EL (cell line): ENCODE measurements at places on chromosomes 6 and 20.

GRCh38 chr6:78810146-78810545, 57.2 kb upstream of the IRAK1BP1 start:
- peak; percentile 49 for DNase-seq

DNA sequence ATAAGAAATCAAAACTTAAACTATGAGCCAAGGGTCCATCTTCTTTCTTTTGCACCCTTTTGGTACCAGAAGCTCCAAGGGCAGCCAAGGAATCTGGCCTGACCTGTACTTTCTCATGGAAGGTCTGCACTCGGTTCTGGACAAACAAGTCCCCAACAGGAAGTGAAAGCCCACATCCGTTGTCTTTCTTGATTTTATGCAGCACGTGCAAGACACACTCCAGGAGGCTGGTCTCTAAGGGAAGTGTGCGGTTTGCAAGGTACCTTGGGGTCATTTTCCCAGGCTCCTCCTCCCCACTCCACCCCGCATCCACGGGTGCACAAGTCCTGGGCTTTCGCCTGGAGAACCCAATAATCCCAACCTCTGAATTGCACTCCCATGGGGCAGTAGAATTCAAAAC, 101.9 kb downstream of the NFATC2 start:
- no peak for DNase-seq

GRCh38 chr20:1587781-1588532, 30.5 kb upstream of the SIRPD start:
- DNase-seq: no peak

GRCh38 chr6:118283766-118284165, 264.3 kb upstream of the PLN start:
- peak; percentile 69 for DNase-seq

- DNase-seq: no peak
Observed at GRCh38 chr6:144327081-144327480, 41.9 kb downstream of the UTRN start.

DNA sequence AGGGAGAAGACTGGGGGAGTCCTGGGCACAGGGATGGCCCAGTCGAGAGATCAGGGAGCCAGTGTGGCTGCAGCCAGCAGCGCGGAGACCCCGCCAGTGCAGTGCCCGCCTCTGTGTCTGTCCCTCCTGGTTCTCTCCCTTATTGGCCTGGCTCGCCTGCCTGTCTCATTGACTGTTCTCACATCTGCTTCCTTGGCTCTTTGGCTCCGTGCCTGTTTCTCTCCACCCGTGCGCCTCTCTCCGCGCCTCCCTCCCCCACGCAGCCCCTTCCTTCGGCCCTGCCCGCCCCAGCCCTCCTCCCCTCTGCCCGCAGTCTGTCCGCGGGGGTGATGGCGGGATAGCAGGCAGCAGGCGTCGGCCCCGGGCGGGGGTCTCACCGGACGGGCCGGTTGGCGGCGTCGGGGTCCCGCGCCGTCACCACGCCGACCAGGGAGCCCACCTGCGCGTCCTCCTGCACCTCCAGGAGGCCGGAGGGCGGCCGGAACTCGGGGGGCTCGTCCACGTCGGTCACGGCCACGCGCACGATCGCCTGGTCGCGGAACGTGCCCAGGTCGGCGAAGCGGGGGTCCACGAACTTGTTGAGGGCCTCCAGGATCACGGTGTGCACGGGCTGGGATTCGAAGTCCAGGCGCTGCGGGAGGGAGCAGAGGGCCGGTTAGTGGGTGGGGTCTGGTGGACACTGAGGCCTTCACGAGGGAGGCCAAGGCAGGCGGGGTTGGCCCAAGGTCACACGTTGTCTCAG, 92.0 kb downstream of the CD40 start:
- DNase-seq: no peak

GRCh38 chr6:17673543-17674254, 33.0 kb downstream of the NUP153 start:
- no peak for DNase-seq

DNA sequence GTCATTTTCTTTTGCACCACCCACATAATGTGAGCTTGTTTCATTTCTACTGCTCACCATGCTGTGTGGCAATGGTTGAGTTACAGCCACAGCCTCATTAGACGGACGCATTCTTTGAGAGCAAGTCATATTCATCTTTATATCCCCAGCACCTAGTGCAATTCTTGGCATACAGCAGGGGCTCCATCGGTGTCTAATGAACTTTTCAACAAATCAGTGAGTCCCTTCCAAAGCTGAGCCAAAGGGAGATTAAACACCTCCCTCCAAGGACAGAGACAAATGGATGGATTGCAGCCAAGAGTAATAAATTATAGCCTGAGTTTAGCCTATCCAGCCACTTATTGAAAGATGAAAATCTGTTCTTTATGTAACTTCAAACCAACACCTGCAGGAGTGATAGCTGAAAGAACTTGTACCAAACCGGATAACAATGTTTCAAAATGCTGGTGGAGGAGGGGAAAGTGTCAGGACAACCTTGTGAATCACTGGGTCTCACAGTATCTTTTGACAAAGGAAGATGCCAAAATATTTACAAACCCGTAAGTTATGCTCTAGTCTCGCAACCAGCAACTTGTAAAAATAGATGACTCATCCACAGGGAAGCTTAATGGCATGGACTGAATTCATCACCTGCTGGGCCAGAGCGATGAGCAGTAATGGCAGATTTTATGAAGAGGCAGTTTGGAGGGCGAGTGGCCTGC, 139.0 kb downstream of the PXDC1 start:
- DNase-seq: peak; percentile 95

GRCh38 chr20:4875578-4876067, 125.7 kb downstream of the SLC23A2 start:
- no peak for DNase-seq

DNA sequence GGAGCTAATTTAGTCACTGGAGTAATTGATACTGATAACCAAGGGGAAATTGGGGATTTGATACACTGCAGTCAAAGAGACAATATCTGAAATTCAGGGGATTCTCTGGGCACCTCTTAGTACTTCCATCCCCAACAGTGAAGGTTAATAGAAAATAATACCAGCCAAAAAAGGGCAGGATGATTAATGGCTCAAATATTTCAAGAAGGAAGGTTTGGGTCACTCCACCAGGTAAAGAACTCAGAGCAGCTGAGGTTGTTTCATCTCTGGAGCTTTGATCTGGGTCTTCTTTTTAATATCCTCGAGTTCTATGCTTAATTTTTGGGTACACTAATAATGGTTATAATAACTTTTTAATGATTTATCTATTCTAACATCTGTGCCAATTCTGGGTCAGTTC, 70.8 kb downstream of the CDKAL1 start:
- DNase-seq: no peak

- no peak for DNase-seq
Observed at GRCh38 chr6:24825130-24825630, 26.5 kb upstream of the ARMH2 start.

GRCh38 chr6:4817551-4817950, 41.3 kb downstream of the CDYL start:
- DNase-seq: peak; percentile 38

DNA sequence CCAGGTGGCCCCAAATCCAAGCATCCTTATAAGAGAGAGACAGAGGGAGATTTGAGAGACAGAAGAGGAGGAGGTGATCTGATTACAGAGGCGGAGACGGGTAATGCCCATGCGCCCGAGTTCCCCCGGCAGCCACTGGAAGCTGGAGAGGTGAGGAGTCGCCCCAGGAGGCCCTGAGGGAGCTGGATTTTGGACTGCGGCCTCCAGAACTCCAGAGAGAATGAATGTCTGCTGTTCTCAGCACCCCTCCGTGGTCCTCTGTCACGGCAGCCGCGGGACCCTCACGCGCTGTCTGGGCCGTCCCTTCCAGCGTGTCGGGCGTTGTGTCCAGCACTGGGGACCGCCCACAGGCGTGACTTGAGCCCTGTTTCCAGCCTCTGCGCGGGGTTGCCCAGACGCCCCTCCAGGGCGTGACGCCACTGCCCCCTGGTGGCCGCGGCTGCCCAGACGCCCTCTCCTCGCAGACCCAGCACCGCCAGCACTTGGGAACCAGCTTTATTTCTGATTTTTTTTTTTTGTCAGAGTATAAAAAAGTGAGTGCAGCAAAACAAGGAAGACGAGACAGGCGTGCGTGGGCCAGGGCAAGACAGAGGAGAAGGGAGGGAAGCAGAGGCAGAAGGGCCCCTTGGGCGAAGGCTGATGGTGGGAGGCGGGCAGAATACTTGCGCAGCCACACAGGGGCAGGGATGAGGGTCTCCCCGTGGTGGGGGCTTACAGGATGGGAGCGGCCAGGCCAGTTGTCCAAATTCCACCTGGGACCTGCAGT, 4.1 kb upstream of the ZNF512B start:
- peak; percentile 82 for DNase-seq

- DNase-seq: no peak
Observed at GRCh38 chr20:32960222-32960518, 44.1 kb downstream of the SUN5 start.

- DNase-seq: no peak
Observed at GRCh38 chr6:19382676-19383075, 454.5 kb upstream of the ID4 start.

- DNase-seq: peak; percentile 79
Observed at GRCh38 chr6:16331384-16332174, 93.2 kb downstream of the GMPR start.

DNA sequence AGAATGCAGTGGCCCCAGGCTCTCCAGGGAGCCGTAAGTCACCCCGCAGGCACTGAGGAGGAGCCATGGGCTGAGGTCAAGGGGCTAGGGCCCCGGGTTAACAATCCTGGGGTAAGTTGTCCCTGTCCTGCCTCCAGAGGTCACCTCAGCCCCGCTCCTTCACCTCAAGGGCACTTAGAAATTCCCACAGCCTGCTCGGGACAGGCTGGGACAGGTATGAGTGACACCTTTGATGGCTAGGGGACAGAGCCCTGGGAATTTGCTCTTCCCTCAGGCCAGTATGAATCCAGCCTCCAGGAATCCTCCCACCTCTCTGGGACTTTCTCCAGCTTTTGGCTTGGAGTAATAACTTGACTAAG, 3.5 kb upstream of the GRM4 start:
- no peak for DNase-seq

- DNase-seq: peak; percentile 41
Observed at GRCh38 chr6:41306187-41306854, 19.8 kb upstream of the TREM1 start.

DNA sequence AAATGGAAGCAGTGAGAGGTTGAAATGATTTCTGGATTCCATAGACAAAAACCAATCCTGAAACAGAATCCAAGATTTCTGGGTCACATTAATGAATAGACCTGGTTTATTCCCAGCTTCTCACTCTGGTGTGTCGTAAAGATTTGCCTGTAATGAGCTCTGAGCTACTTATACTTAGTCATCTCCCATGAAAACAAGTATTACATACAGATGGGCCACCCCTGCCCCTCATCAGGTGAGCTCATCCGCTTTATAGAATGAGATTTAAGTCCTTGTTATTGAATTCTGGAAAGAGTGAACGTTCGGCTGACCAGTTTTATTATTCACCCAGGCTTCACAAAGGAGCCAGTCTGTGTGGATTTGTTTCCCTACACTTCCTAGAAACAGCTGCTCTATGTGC, 47.1 kb upstream of the TMEM181 start:
- DNase-seq: no peak

DNA sequence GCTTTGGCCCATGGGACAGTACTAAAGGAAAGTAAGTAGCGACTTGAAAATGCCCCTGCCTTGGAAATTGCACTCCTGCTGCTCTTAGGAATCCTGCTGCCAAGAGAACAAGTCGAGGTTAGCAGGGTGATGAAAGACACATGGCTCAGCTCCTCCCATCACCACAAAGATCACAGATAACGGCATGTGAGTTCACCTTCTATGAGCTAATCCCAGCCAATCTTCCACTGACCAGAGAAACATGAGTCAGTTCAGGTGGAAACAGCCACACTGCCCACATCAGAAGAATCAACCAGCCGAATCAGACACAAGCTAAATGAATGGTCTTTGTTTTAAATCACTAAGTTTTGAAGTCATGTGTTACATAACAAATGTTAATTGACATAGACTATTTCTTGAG, 106.3 kb downstream of the PRKN start:
- DNase-seq: no peak

DNA sequence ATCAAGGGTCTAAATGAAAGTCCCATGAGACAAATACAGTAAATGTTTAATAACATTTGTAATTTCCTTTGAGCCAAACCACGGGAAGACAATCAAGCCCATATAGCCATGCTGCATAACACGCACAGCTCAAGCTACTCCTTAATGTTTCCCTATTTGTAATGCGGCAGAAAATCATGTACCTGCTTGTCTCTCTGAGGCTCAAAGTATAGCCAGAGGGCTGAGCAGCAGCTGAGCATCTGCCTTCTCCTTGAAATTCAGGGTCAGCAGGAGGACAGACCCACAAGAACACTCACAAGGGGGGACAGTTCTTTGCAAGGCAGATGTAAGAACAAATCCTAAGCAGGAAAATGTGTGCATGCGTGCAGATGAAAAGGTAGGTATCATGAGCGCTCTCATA, 45.8 kb upstream of the JARID2 start:
- no peak for DNase-seq

- no peak for DNase-seq
Observed at GRCh38 chr6:35900448-35900847, 20.4 kb downstream of the SRPK1 start.

DNA sequence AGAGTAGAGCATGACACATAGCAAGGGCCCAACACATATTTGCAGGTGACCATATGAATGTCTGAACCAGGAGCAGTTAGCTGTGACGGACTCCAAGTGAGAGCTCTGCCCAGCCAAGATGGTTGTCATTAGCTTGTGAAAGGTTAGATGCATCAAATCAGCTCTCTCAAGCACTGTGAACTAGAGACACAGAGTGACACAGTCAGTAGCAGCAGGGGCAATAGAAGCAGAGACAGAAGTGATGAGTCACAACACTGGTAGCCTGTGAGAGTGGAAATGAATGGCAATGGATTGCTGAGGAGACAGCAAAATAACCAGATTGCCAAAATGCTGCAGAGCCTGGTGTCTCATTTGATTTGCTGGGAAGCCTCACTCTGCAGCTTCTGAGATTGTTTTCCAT, 558.9 kb downstream of the PKHD1 start:
- no peak for DNase-seq
